Activated CD4-positive, alpha-beta T cell treated with anti-CD3 and anti-CD28 coated beads, Interleukin-2, amount 50 U/mL, for 1 hour (primary cell): ENCODE measurements at places on chromosomes 2 and 18.

- no peak for DNase-seq
Observed at GRCh38 chr2:100243631-100244030, 78.7 kb downstream of the LONRF2 start.

GRCh38 chr2:45938649-45939511 is 287.4 kb downstream of the PRKCE start:
- DNase-seq: no peak

- no peak for DNase-seq
Observed at GRCh38 chr2:28623582-28624405, 127.8 kb upstream of the PPP1CB start.

DNA sequence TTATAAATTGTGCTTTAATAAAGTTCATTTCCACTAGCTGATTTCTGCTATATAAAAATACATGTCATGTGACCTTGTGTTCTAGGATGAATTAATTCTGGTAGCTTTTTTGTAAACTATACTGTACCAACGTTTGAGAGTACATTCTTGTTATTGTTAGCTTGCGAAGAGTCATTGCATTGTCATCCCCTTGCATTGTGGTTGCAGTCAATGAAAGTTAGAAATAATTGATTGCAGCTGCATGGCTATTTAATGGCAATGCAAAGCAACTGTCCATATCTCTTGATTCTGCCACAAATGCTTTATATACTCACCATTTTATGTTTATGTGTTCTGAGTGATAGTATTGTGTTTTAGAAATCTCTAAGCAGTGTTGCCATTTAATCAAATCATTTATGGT is 91.6 kb downstream of the ZNF407 start:
- DNase-seq: no peak

GRCh38 chr2:60652832-60653340 is 99.4 kb upstream of the BCL11A start:
- DNase-seq: no peak

DNA sequence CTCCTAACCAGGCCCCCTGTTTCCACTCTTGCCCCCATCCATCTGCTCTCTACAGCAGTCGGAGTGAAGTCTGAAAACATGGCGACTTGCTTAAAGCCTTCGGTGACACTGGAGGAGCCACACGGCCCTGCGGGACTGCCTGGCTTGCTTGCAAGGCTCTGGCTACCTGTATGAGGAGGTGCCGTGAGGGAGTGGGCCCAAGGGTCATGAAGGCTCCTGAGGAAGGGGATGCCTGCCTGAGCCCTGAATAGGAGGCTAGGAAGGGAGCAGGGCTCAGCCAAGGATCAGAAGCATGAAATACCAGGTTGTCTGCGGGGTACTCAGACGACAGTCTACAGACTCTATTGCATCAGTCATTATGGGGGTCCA is 75.4 kb downstream of the EMX1 start:
- no peak for DNase-seq

DNA sequence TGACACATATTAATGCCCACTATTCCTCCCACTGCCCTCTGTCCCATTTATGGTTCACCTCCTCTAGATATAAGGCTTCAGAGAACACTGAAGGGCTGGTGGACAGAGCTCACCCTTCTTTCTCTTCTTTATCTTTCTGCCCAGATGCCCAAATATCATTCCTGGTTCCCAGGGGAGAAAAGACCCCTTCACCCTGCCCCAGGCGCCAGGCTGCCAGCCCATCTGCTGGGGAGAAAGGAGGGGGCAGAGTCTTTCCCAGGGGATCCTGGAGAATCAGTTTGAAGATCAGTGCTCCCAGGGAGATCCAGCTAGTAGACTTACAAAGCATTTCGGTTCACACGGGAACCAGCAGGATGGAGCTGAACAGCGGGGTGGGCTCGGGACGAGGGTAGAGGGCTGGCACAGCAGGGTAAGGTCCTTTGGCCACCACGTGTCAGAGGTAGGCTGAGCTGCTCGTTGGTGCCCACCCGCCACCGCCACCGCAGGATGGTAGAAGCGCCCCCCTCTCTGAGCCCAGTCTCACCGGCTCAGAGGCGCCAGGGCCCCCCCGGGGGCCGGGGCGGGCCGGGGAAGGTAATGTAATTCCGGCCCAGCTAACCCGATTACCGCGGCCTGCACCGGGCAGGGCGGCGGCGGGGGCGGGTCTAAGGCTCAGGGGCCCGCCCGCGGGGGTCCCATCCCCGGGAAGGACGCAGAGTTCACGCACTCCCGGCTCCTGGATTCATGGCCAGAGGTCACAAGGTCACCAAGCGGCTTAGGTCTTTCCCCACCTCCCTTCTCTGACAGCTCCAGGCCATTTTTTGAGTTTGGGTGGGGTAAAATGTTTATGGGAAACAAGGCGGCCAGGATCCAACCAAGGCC is 1.3 kb upstream of the TLX2 start:
- no peak for DNase-seq

DNA sequence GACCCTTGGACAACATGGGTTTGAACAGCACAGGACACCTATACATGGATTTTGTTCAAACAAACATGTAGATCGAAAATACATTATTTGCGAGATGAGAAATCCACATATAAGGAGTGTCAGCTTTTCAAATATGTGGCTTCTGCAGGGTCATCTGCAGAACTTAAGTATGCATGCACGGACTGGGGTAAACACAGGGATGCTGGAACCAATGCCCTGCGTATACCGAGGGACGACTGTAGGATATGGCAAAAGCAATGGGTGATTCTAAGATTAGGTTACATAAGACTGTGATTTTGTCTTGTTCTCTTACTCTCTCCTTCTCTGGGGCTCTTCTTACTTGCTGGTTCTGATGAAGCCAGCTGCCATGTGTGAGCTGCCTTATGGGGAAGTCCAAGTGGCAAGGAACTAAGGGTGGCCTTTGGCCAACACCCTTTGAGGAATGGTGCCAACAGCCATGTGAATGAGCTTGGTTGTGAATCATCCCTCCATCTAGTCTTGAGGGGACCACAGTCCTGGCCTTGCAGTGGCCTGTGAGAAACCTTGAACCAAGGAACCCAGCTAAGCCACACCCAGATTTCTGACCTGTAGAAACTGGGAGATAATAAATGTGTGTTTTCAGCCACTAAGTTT is 66.5 kb downstream of the EVA1A start:
- DNase-seq: no peak

DNA sequence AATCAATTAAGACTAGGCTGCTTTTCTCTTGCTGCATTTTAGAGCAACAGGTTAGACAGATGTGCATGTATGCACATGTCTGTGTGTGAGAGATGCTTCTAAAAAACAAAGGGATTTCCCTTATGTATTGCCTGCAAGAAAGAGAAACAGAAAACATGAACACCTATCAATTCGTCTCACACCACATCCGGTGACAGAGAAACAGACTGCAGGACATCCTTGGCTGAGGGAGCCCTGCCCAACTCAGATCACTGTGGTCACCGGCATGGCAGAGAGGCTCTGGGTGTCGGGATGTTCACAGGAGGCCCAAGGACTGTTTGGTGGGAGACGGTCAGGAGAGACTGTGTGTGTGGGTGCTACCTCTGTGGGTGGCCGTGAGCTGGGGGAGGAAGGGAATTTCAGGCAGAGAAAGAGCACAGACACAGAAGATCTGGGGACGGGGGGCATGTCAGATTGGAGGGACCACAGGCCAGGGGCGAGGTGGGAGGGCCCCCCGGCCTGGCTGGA is 24.9 kb downstream of the FHL2 start:
- DNase-seq: peak; percentile 4

- DNase-seq: no peak
Observed at GRCh38 chr18:60413944-60414547, 41.5 kb upstream of the MC4R start.

GRCh38 chr18:11864471-11864870 is 13.3 kb downstream of the CHMP1B start:
- no peak for DNase-seq

DNA sequence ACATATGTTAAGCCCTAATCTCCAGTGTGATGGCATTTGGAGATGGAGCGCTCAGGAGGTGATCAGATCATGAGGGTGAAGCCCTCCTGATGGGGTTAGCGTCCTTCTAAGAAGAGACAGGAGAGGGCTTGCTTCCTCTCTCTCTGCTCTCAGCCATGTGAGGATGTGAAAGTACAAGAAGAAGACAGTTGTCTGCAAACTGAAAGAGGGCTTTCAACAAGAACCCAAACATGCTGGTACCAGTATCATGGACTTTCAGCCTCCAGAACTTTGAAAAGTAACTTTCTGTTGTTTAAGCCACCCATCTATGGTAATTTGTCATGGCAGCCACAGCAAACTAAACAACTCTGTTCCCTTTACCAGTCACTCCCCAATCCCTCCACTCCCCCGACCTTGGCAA is 47.4 kb downstream of the CACNB4 start:
- no peak for DNase-seq

DNA sequence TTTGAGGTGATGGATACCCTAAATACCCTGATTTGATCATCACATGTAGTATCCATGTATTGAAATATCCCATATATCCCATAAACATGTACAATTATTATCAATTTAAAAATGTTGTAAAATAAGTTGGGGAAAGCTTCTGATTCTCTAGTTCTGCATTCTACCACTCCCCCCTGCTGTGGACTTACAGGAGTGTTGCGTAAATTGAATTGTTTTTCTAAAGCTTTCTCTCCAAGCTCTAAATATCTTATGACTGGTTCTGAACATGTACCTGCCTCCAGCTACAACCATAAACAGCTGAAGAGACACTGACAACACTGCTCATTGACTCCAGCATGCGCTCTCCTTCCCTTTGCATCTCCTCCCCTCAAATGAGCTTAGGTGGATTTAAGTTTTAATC is 145.2 kb downstream of the MGAT5 start:
- no peak for DNase-seq

GRCh38 chr2:102662833-102663232 is 43.5 kb downstream of the SLC9A2 start:
- no peak for DNase-seq

DNA sequence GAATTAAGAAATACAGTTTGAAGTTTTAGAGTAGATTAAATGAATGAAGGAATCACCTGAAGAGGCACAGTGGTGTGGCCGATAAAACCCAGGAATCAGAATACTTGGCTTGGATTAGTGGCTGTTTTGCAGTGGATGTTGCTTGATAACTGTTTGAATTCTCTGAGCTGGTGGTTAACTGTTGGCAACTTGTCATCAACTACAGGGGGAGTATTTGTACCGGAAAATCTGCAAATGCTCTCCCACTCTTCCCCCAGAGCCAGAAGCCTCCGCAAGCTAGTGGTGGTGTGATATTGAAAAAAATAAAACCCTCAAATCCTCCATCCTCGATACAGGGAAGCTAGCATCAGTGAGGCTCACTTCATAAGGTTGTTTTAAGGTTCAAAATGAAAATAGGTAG is 326.7 kb downstream of the DPP10 start:
- no peak for DNase-seq

GRCh38 chr18:36249392-36249791 is 48.1 kb upstream of the FHOD3 start:
- no peak for DNase-seq

DNA sequence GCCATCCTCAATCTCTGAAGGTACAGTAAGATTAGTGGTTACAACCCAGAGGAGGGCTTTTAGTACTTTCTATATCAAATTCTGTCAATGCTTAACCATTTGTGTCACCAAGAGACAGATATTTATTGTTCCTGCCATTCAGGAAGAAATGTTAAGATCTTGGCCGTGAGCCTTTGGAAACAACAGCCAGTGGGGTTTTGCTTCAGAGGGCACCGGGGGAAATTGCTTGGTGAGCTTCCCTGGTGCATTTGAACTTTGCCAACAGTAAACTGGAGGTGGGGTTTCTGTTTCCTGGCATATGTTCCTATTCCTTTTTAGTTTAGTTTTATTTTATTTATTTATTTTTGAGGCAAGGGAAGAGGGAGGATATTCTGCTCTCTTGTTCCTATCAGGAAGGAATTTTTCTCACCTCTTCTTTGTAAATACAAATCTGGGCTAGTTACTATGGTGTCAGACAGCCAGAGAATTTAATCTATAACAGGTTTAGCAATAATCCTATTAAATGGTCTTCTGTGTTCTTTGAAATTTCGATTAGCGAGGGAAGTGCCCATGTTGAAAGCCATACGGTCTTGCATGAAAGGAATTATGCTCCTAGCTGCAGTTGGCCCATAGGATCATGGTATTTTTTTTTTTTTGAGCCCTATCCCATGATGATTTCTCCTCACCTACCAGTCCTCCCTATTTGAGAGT is 95.7 kb downstream of the MAIP1 start:
- DNase-seq: no peak

GRCh38 chr2:189157456-189157855 is 22.1 kb downstream of the COL5A2 start:
- DNase-seq: no peak

- DNase-seq: no peak
Observed at GRCh38 chr2:136308611-136309010, 190.7 kb upstream of the CXCR4 start.

- no peak for DNase-seq
Observed at GRCh38 chr2:15784106-15784885, 156.1 kb upstream of the MYCN start.

DNA sequence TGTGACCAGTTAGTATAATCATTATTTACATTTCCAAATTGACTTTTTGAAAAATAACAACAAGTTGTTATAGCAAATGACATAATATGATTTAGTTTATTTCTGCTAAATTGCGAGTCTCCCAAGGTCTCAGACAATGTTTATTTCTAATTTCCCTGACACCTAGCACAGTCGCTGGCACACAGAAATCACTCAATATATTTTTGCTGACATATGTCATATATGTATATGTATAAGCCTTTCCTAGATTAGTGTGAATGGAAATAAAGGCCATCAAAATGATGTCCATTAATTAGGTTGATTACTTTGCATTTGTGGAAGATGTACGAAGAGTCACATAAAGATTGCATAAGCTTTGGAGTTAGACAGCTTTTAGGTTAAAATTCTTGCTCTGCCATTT is 136.7 kb upstream of the CDH2 start:
- DNase-seq: no peak

- no peak for DNase-seq
Observed at GRCh38 chr2:110818767-110819481, 86.6 kb downstream of the ACOXL start.

- DNase-seq: no peak
Observed at GRCh38 chr2:200861617-200862155, 2.8 kb downstream of the CLK1 start.

- DNase-seq: no peak
Observed at GRCh38 chr2:234047361-234047760, 3.1 kb upstream of the SPP2 start.

GRCh38 chr2:109170645-109171044 is 41.6 kb downstream of the SH3RF3 start:
- DNase-seq: no peak

- DNase-seq: no peak
Observed at GRCh38 chr18:41545091-41545888, 409.7 kb upstream of the PIK3C3 start.

GRCh38 chr2:231181860-231182512 is 16.4 kb upstream of the ARMC9 start:
- DNase-seq: no peak

DNA sequence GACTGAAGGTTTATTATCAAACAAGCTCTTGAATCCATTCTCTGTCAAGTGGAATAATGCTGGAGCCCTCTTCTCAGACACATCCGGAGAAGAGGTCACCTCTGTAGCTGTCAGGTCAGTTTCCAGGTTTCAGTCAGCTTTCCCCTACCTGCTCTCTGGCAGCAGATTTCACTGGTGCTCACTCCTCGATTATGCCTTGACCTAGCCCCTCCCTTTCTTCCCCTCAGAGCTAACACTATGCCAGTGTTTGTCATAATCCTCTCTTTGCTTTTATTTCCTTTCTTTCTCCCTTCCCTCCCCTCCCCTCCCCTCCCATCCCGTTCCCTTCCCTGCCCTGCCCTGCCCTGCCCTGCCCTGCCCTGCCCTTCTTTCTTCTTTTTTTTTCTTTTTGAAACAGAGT is 22.5 kb upstream of the PLEKHM3 start:
- no peak for DNase-seq
